Fibroblast of skin of right quadriceps (primary cell): ENCODE measurements at places on chromosomes 2 and 18.

DNA sequence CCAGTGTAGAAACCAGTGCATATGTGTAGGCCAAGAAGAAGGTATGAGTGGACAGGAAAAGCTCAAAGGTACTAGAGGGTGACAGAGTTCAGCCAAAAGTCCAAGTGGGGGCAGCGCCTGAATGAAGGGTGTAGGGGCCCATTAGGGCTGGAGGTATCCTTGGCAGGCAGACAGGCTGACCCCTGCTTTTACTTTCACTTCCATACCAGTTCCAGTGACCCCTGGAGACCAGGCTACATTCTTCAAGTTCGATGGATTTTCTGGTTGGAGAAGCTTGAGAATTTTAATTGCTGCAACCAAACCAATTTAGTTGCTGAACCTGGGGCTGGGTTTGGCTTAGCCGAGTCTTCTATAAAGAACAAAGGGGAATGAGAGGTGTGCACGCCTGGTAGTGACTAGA lies 42.3 kb upstream of the MRPL33 start:
- no peak for DNase-seq

GRCh38 chr2:229715895-229716507 lies 1.6 kb upstream of the DNER start:
- DNase-seq = no peak

DNA sequence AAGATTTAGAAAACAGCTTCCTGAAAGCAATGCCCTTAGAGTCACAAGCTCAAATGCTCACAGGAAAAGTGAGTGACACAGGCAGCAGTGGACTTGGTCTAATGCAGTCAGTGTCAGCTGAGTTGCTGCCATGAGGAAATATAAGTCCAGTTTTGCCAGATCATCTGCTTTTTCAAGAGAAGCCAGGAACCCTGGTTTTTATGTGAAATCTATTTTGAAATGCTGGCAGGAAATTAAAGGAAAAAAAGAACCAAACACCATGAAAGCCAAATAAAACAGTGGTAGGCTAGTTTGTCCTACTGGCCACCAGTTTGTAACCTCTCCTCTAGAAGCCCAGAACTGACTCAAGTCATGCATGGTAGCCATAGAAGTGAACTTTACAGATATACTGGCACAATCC lies 109.2 kb downstream of the THADA start:
- DNase-seq = no peak

DNA sequence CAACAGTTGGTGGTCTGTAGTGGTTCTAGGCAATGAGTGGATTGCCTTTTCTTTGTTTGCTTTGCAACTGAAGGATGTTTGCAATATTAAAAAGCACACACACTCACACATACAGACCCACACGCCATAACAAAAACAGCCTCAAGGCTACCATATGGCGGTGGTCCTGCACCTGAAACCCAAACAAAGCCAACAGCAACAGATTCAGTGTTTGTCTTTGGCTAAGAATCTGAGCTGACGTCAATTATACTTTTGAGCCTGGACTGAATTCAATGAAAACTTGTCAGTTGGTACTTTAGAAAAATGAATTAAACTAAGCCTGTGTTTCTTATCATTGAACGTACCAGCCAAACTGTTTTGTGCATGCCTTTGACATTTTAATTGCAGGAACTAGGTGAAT lies 65.0 kb upstream of the NYAP2 start:
- no peak for DNase-seq

DNA sequence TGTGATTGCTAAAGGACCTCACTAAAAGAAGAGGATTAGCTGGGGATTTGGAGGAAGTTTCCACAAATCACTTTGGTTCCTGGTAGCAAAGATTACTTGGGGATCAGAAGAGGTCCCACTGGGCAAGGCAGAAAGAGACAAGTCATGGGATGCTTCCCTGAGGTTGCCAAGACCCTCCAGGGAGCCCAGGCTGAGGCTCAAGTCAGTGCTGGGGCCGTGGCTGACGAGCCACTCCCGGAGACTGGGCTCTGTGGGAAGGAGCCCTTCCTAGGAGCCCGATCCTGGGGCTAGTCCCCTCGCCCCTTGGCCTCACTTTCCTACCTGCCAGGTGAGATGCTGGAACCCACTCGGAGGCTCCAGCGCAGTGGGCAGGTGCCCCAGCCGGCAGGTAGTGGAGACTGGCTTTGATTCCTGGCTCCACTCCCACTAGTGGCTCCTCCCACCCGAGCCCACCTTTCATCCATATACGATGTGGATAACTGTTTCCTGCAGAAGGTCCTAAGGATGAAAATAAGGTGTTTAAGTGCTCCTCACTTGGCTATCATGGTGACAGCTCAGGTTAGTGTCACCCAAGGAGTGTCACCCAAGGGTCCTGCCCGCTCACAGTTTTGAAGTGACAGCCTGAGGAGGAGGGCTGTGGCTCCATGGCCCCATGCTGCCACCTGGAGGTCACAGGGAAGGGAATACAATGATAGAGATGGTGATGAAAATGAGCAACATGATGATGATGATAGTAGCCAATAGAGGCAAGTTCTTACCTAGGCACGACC lies 100.5 kb downstream of the CAPN13 start:
- DNase-seq = peak; percentile 49

GRCh38 chr2:230485801-230486341 lies 69.9 kb downstream of the SP100 start:
- no peak for DNase-seq

DNA sequence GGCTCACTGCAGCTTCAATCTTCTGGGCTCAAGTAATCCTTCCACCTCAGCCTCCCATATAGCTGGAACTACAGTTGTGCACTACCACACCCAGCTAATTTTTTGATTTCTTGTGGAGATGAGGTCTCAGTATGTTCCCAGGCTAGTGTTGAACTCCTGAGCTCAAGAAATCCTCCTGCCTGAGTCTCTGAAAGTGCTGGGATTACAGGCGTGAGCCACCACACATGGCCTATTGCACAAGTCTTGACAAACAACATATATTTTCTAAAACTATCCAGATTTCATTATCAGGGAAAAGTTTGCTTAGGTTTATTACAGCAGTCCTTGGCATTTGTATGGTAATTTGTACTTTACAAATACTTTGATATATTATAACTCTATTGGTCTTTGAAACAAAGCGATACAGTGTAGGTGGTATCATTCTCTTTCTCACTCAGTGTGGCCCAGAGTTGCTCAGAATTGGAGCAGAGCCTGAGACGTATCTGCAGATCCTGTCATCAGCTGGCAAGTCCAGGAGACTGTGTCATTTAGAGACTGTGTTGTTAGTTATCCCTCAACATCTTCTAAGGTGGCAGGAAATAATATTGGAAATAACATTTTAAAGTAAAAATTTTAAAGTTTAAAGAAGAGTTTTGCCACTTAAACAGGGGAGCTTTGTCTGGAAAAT lies 41.4 kb downstream of the PDK1 start:
- no peak for DNase-seq

DNA sequence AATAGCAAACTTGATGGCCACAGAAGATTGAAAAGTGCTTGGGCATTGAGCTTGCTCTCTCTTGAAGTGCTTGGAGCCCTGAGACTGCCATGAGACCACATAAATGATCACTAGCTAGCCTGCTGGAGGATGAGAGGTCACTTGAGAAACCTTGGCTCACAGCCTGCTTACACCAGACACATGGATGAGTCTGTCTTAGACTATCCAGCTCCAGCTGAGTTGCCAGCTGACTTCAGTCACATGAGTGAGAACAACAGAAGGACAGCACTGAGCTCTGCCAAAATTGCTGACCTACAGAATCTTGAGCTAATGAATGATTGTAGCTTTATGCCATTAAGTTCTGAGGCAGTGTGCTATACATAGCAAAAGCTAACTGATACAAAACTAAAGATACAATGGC lies 18.1 kb downstream of the NABP1 start:
- DNase-seq = peak; percentile 74
